ENCODE measurements at places on chromosomes 6 and 20. TPM values are rescaled to one million over a fixed set of nuclear protein-coding genes. Genes with fewer than 3 reads are reported as not detected.
A peak's percentile ranks its signal among the peaks of the same experiment; 100 is the strongest.

DNA sequence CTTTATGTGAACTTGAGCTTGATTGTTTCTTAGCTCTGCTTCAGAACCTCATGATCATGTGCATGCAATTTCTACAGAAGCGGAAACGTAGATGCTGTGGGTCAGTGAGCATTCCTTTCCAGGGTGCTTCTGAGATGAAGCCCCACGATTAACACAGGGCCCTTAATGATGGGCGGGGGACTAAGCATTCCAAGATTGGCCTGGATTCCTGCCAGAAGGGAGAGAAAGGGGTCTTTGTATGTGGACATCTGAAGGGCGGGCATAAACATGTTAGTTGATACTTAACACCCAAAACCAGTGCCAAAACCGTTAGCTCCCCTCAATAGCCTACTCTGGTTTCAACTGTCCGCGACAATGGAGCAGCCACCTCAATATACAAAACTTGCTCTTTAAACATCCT lies 46.9 kb upstream of the POU3F2 start:
- no peak for DNase-seq

GRCh38 chr6:39964094-39964493 lies 29.8 kb upstream of the MOCS1 start:
- DNase-seq, result no peak

The LY6G6C gene
- total RNA-seq, result not detected

The HDGFL1 gene
- total RNA-seq, result not detected

The DYNLT2 gene
- total RNA-seq, result 3.9 TPM

The GPX5 gene
- total RNA-seq, result not detected

DNA sequence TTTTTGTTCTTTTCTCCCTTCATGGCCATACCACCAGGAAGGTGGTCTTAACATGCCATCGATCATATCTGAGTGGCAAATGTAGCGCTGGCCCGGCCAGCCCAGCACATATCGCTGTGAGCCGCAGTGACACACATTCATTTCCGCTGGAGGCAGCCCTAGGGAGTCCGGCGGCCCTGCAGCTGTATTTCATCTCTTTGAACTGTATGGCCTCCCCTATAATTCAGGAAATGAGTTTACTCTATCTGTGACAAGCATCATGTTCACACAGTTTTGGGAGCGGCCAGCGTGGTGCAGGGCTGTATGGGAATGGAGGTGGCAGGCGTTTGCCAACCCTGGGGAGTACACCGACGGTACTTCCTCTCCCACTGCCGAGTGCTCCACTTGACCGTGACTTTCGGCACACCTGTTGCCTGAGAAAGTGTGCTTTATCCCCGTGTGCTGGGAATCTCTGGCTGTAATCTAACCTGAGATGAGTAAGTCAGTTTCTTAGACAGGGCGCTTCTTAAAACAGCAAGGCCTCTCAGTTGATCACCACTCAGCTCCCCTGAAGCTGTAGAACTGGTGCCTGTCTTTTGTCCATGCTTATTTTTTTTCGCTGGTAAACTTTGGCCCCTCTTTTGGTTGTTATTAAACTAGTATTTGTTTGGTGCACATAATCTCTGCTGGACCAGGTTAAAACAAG lies 257.1 kb upstream of the TAB2 start:
- peak; percentile 53 for DNase-seq

GRCh38 chr6:13282393-13283069 lies 45.8 kb downstream of the TBC1D7 start:
- no peak for DNase-seq

The ADGRB3 gene
- total RNA-seq, result not detected

The BNIP5 gene
- total RNA-seq, result not detected
